NCI-H187 treated with DMSO at 0.1 percent for 48 hours (cell line): ENCODE measurements at places on chromosomes 12 and 14.

DNA sequence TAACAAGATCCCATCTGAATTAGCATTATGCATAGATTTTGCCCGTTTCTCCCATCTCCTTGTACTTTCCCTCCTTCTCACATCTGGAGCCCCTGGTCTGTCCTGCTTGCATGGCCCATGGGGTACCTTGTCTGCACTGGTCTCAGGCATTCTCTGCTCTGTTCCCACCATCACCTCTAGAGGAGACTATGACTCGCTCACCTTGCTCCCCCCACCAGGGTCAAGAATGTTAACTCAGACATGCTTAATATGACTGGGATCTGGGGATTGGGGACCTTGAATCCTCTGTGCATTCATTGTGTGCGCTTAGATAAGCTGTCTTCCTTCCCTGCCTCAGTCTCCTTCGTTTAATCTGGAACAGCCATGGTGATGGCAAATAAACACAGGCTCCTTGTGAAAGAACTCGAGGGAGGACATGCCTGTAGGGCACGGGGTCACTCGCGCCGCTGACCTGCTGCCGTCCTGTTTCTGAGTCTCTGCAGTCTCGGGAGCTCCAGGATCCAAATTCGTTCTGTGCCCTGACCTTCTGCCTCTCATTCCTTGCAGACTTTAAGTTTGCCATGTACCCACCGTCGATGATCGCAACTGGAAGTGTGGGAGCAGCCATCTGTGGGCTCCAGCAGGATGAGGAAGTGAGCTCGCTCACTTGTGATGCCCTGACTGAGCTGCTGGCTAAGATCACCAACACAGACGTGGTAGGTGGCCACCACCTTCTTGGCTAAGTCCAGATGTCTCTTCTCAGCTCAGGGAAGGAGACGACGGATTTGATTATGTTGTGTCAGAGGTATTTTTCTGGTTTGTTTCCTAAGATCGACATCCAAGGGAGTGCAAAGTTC, 15.0 kb downstream of the CCND2 start:
- no peak for DNase-seq

DNA sequence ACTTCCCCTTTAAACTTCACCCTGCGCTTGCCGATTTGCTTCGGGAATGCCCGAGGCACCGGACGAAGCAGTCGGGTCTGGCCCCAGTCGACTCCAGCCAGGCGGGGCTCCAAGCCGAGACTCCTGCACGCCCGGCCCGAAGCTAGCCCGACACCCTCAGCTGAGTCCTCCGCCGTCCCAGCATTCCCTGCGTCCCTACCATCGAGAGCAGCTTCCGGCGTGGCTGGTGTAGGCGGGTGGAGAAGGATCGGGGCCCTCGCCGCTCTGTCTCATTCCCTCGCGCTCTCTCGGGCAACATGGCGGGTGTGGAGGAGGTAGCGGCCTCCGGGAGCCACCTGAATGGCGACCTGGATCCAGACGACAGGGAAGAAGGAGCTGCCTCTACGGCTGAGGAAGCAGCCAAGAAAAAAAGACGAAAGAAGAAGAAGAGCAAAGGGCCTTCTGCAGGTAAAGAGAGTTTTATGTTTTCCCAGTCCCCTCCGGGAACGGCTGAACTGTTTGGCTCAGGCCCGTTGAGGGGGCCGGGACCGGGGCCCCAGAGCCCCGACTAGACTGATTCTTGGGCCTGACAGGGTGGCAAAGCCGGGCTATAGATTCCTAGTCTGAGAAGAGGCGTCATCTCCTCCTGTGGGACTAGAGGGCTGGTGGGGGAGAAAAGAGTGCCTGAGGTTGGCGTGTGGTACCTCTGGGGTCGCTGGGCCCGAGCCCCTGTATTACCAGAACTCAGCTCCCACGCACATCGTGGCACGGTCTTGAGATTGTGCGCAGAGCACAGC, at the start of gene METAP2:
METAP2 (plus strand) TSS at position 269 of the 776 bp plus-strand sequence; CDS start at position 297, 28 bp downstream.
- peak; percentile 87 for DNase-seq

- no peak for DNase-seq
These were observed 135.6 kb upstream of the HIF1A start for GRCh38 chr14:61559641-61560201.

DNA sequence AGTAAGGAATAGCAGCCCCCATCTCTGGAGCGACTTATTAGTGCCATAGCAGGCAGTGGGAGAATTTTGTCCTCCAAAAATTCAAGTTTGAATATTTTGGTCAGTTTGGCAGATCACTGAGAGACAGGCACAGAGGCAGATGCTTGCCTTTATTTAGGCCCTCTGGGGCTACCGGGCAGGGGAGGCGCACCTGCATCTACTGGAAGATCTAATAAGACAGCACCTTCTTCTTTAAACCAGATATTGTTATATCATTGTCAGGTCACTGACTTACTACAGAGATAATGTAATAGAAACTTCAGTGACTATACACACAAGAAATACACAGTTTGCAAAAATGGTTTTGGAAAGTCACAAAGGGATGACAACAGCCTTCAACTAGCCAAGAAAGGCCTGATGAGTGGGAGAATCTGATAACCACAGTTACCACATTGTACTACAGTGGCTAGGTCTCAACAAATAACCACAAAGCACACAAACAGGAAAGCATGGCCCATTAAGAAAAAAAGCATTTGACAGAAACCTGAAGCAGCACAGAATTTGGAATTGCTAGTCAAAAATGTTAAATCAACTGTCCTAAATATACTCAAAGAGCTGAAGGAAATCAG, 56.8 kb downstream of the CDK17 start:
- DNase-seq: no peak

GRCh38 chr12:9066755-9067423, 48.8 kb downstream of the A2M start:
- DNase-seq: no peak

DNA sequence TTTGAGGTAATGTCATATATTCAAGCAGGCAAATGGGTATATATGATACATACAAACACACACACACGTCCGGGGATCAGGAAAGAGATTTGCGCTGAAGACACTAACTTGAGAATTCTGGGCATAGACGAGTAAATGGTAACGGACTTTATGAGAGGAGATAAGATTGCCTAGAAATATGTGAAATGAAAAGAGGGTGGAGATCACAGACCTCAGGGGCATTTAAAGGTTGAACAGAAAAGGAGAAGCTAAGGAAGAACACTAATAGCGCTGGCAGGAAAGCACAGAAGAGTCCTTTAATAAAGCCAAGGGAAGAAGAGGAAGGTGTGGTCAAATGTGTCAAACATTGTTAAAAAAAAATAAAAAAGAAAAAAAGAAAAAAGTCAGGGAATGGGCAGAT, 13.1 kb downstream of the CRY1 start:
- DNase-seq: no peak

DNA sequence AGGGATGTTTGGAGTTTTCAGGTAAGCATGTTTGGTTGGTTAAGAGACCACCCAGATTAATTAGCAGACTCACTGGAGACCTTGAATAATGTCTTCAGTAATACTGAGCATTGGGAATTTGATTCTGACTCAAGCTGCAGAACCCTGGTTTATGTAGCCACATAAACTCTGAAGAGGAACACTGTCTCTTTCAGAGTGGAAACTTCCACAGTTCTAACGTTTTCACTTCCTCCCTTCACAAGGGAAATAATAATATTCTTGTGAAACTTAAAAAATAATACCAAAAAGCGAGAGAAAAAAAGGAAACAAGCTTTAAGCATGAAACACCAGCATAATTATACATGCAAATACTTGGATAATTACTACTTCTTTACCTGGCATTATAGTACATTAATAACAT, 40.0 kb upstream of the ST8SIA1 start:
- DNase-seq: no peak

GRCh38 chr12:127355061-127355841, 911.7 kb upstream of the TMEM132C start:
- DNase-seq: no peak

DNA sequence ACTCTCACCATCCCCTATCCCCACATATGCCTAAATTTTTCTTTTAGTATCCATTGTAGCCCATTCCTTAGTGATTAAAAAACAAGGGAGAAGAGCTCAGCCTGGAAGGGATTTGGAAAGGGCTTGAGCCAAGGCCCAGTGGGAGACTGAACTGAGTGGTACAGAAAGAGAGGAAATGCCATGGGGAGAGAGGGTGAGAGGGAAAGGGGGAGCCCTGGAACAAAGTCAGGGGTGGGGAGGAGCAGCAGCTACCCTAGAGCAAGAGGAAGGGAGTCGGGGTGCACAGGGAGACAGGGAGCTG, 2.6 kb upstream of the ATN1 start:
- no peak for DNase-seq

- no peak for DNase-seq
These were observed 111.6 kb downstream of the TSPAN8 start for GRCh38 chr12:71046215-71046614.

DNA sequence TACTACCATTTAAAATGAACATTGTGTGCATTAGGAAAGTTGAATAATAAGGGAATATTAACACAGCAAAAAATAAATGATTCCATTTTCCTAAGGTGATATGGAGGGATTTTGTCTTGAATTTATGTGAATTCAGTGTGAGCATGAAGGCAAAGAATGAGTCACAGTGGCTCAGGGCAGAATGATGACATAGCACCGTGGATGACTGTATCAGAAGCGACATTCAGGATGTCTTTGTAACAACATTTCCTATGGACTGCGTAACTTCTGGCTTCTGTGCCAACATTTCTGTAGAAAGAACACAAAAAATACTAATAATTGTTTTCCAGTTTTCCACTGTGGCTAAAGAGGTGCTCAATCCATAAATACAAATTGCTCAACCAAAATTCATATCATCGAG, 54.6 kb downstream of the TTC8 start:
- DNase-seq: no peak

DNA sequence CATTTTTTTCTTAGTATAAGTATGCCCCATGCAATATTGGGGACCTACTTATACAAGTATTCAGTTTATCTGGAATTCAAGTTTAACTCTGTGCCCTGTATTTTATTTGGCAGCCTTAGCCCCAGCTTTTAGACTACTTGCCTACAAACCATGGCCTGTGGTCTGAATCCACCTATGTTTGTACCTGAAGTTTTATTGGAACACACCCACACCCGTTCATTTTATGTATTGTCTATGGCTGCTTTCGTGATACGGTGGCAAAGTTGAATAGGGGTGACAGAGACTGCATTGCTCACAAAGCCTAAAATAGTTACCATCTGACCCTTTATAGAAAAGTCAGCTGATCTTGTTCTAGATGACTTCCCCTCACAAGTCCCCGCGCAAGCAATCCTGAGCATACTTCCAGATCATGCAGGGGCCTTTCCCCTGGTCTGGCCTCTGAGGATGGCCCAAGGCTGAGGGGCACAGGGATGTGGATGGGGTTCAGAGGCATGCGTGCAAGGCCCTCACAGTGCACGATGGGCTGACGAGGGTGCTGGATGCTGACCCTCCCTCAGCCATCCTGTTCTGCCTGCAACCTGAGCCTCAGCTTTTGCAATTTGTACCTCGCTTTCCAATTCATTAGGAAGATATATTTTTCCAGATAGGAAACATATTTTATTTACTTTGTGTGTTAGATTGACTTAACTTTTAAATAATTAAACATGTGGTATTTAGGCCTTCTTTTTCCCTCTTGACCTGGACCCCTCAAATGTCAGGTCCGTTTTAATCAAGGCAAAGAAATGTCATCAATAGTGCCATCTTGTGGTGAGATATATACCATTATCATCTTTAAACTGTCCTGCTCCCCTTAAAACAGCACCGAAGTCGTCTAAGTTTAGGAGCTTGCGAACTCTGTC, 527.3 kb upstream of the CCDC196 start:
- no peak for DNase-seq

GRCh38 chr12:99026332-99027054, 381.4 kb downstream of the APAF1 start:
- no peak for DNase-seq

GRCh38 chr12:79085106-79085682, 220.6 kb downstream of the SYT1 start:
- no peak for DNase-seq

DNA sequence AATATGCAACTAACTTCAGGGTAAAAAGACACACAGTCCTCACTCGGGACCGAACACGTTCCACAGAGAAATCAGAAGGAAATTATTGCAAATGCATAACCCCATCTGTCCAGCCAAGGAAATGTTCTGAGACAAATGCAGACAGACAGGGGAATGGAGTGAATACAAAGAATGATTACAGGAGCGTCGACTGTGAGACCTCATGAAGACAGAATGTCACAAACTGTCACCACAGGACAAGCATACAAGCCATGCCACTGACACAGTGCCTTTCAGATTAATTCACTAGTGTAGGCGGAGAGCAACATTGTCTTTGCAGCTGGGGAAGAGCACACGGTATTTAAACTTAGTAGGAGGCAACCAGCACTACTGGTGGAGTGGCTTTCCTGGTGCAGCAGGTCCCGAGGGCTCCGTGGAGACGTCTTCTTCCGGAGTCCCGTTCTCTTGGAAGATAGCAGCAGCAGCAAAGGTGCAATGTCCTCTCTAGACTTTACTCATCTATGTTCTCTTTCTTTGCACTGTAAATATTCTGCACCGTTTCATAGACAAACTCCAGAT, 44.6 kb downstream of the FBXO21 start:
- no peak for DNase-seq

DNA sequence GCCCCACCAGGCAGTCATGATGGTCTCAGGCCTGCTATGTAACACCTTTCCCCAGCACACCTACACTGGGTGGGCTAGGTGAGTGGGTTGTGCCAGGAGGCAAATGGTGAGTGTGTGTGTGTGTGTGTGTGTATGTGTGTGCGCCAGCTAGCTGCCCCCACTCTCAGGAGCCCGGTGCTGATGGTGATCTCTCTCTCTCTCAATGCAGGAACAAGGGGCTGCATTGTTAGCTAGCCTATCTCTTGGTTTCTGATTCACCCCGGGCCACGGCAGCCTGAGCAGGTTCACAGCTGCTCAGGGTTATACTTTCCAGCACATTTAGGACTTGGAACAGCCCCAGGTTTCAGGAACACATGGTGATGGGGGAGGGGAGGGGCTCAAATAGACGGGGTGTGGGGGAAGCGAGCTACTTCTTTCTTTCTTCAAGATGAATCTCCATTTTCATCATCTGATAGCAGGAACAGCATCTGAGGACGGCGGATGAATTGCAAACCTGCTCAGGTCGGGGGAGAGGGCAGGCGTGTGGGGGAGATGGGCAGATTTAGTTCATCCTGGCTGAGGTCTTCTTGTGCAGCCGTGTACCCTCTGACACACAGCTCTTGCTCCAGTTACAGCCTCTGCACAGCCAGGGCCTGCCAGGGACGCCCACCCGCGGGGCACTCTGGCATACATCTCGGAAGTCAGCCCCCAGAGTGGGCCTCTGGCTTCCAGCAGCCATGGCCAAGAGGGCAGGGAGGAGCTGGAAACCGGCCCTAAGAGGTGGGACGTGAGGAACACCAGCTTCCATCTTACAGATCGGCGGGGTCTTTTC, 137.6 kb downstream of the ZFP36L1 start:
- DNase-seq: no peak

DNA sequence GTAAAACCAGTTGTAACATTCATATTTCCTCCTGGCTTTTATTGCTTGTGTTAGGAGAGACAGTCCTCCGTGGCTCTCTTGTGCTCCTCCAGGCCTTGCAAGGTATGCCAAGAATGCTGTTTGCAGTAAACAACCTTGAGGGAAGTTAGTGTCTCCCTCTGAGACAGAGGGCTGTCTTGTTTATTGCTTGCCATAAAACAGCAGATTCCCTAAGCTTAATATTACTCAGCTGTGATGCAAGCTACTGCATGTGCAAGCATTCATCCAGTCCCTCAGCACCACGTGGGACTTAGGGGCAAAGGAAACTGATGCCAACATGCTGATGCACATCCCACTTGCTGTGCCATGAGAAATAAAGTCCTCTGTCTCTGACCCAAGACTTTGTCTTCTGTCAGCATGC, 6.6 kb downstream of the POMT2 start:
- DNase-seq: no peak
